ENCODE measurements at places on chromosomes 16 and 17.

GRCh38 chr16:48949636-48950035 lies 332.0 kb downstream of the CBLN1 start:
- DNase-seq: no peak

DNA sequence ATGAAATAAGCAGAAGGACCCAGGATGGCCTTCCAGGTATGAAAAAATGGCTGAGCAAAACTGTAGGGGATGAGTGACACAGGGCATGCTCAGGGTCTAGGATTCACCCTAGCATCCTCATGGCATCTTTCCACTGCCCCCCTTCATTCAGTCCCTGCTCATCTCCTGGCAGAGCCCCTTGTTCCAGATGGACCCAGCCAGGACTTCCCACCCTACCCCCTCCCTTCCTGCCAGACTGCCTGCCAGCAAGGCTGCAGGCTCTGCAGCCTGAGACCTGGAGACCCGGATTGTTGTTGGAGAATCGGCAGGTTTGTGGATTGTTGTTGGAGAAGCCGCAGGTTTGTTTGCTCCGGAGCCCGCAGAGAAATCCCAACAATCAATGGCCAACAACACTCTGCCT lies 6.6 kb downstream of the SEZ6 start:
- no peak for DNase-seq

DNA sequence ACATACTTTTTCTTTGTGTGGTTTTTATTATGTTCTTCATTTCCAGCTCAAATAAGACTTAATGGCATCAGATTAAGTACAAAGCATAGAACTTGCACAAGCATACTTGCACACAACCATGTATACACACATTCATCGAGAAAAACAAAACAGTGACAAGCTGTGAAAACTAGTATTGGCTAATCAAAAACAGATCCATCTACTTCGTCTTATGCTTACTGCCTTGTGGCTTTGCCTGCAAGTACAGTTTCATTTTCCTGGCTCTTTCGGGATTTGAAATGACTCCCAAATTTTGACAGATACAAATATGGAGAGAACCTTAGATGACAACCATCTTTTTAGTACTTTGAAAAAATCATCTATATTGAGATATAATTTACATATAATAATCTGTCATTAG lies 338.3 kb downstream of the BCAS3 start:
- no peak for DNase-seq

DNA sequence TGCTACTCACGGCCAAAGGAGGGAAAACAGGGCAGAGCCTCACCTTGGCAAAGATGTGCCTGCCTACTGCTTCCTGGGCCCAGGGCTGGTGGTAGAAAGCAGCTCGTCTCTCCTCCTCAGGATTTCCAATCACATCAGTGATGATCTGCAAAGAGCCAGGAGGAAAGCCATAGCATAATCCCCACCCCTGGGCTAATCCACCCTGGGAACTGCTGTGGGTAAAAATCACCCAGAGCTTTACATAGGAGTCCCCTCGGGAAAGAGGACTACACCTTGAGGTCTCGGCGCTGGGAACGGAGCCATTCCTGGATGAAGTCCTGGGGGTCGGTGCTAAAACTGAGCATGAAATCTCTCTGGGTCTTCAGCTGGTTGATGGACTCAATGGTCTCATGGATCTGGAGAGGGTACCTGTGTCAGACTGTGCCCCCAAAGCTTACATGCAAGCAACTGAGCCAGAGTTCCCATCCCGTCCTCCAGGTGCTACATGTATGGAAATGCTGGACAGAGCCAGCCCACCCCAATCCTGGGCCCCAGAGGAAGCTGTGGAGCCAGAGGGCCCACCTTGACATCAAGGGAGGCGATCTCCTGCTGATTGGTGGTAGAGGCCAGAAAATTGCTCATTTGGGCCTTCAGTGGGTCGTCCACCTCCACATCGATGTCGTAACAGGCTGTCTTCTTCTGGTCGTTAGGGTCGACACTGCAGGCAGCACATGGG lies 5.7 kb upstream of the FTSJ3 start:
- DNase-seq: no peak

GRCh38 chr16:4290236-4290830 lies 17.5 kb upstream of the TFAP4 start:
- no peak for DNase-seq

DNA sequence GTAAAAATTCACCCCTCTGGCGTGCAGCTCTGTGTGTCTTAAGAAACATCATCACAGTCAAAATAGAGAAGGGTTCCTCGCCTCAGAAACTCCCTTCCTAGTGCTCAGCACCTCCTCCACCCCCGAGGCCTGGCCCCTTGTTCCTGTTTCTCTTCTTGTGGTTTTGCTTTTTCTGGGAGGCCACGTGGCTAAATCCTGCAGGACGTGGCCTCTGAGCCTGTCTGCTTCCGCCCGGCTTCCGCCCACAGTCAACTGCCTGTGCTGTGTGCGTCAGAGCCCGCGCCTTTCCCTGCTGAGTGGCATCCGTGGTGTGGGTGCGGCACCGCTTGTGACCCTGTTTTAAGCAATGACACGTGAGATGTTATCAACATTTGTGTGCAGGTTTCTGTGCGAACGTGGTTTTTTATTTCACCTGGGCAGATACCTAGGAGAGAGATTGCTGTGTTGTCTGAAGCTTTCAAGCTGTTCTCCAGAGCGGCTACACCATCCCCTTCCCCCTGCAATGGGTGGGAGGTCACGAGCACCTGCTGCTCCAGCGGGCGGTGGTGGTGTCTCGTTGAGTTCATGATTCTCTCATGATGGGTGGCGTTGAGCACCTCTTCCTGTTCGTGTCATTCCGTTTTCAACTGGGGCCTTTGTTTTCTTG lies 21.7 kb downstream of the ACSF3 start:
- peak; percentile 78 for DNase-seq
